CD4-positive, CD25-positive, alpha-beta regulatory T cell (primary cell): ENCODE measurements at places on chromosomes 5 and 9. TPM values are rescaled to one million over a fixed set of nuclear protein-coding genes. Genes with fewer than 3 reads are reported as not detected.

DNA sequence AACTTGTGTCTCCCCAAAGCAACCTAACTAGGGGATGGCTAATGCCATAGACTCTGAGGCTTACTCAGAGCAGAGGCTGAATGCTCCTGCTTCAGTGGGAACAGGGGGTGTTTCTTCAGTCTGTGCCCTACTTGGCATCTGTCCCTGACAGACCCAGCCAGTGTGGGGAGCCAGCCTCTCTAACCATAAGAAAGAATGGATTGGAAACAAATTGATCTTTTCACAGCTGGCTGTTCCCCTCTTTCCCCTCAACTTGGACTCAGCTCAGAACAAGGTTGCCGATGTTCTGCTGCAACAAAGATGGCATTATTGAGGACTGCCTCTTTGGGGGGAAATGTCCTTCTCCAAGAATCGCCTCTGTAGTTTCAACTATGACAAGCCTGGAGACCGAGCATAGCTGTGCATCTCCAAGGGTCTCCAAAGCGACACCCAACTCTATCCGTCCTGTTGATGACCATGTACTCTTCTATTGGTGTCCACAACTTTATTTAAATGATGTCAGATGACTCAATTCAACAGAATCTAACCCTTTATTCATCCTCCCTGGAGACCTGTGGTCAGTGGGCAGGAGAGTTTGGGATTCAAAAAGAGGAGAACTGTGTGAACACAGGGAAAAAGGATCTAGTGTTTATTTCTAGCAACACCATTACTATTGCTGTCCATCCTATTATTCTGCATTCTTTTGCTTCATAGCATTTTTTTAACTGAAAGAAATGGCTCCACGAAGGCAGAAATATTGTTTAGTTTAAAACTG is 24.7 kb upstream of the TNC start:
- H3K4me1 ChIP-seq = no peaks in the 10 kb centered on the region
- H3K36me3 ChIP-seq = no peaks in the 10 kb centered on the region
- DNase-seq = no peak
- H3K4me3 ChIP-seq = no peak overlapping the region
- H3K27me3 ChIP-seq = peaks cover 9% of the 10 kb centered on the region

DNA sequence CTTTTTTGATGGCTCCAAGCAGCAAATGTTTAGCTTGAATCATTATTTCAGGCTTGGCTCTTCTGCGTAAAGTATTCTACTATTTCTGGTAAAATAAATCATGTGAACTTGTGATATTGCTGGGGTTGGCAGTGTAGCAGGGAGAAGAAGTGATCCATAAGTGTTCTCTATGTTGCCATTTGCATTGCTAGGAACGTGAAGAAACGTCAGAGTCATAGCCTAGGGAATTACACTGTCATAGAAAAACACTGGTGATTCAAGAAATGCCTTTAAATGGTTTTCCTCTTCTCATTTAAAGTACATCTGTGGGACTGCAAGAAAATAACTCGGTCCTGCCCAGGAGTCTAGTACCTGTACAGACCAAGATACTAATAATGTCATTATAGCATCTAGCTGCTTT is 162.3 kb downstream of the PBX3 start:
- H3K27ac ChIP-seq = no peak overlapping the region
- no peak overlapping the region for H3K4me3 ChIP-seq
- no peaks in the 10 kb centered on the region for H3K36me3 ChIP-seq
- no peaks in the 10 kb centered on the region for H3K27me3 ChIP-seq

TPPP gene
- 12.4 TPM for total RNA-seq

GRCh38 chr9:2241461-2241835 is 226.3 kb downstream of the SMARCA2 start:
- no peak for DNase-seq
- no peak overlapping the region for H3K4me3 ChIP-seq
- H3K4me1 ChIP-seq = peaks cover 9% of the 10 kb centered on the region
- H3K27me3 ChIP-seq = peaks cover 20% of the 10 kb centered on the region

ACTBL2 gene
- not detected for total RNA-seq

- no peak overlapping the region for H3K27ac ChIP-seq
- no peaks in the 10 kb centered on the region for H3K36me3 ChIP-seq
- peaks cover 6% of the 10 kb centered on the region for H3K27me3 ChIP-seq
- no peaks in the 10 kb centered on the region for H3K4me1 ChIP-seq
Measured at GRCh38 chr9:3760031-3760430, 234.2 kb upstream of the RFX3 start.
